ENCODE measurements at places on chromosomes 11 and 22.

GRCh38 chr11:44285756-44286155 lies 24.2 kb downstream of the ALX4 start:
- no peak for DNase-seq

DNA sequence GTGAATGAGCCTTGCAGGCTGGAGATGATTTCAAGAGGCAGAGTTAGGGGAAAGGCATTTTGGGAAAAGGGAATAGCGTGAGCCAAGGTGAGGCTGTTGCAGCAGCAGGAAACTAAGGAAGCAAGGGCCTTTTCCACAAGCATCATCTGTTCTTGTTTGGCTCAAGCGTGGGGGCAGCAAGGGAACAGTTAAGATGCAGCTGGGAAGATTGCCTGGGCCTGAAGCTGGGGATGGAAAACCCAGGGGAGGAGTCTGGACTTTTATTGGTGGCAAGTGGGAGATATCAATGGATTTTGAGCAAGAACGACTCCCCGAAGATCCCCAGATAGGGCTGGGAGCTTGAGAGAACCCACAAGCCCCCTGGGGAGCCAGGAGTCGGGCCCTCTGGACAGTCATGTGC lies 27.3 kb upstream of the PICK1 start:
- DNase-seq = no peak

- no peak for DNase-seq
These were observed 62.4 kb downstream of the PARVB start for GRCh38 chr22:44086271-44087088.

DNA sequence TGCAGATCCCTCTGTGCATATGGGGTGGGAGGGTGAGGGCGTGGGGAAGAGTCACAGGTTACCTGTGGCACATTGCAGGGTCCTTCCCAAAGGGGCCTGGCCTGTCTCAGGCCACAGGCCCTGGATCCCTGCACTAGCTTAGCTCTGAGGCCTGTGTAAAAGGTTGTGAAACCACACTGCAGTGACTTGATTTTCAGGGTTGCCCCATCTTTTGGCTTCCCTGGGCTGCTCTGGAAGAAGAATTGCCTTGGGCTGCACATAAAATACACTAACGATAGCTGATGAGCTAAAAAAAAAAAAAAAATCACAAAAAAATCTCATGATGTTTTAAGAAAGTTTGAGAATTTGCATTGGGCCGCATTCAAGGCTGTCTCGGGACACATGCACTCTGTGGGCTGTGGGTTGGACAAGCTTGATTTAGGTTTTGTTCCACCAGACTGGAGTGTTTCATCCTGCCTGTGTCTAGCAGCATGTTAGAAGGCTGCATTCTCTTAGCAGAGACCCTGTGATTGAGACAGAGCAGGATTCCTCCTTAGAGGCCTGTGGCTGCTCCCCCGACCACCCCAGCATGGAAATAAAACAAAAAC lies 35.9 kb upstream of the TREH start:
- DNase-seq = no peak

DNA sequence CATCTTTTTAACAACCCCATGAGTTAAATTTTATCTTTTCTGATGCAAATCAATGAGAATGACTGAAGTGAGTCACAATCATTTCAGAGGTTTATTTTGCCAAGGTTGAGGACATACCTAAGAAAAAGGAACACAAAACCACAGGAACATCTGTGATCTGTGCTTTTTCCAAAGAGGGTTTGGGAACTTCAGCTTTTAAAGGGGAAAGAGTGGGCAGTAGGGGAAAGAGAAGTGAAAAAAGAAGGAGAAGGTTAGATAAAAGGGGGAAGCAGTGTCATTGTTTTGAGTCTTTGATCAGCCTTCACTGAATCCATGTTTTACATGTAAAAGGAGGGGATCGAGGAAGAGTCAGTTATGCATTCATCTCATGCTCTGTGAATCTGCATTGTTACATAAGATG lies 45.3 kb upstream of the SPON1 start:
- no peak for DNase-seq

- DNase-seq = no peak
These were observed 19.2 kb downstream of the CPT1A start for GRCh38 chr11:68822546-68822945.

DNA sequence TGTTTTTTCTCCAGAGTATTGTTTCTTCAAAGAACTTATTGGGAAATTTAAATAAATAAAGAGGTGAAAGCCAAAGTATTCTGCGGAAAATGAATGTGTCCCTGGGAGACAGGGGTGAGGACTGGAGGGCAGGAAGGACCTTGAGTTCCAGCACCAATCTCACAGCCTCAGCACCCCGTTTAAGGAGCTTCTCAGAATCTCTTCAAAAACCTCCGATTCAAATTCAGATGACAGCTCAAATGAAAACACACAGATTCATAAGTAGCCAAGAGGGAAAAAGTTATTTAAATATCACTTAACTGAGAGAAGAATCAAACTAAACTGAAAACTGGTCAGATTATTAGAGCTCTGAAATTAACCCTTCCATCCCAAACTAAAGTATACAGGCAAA lies 12.5 kb downstream of the MTMR2 start:
- DNase-seq = no peak

Data from stimulated activated CD8-positive, alpha-beta memory T cell treated with anti-CD3 and anti-CD28 coated beads, Interleukin-7, amount 100 ng/mL, for 24 hours (primary cell).